ENCODE measurements at places on chromosomes 6 and 20.

DNA sequence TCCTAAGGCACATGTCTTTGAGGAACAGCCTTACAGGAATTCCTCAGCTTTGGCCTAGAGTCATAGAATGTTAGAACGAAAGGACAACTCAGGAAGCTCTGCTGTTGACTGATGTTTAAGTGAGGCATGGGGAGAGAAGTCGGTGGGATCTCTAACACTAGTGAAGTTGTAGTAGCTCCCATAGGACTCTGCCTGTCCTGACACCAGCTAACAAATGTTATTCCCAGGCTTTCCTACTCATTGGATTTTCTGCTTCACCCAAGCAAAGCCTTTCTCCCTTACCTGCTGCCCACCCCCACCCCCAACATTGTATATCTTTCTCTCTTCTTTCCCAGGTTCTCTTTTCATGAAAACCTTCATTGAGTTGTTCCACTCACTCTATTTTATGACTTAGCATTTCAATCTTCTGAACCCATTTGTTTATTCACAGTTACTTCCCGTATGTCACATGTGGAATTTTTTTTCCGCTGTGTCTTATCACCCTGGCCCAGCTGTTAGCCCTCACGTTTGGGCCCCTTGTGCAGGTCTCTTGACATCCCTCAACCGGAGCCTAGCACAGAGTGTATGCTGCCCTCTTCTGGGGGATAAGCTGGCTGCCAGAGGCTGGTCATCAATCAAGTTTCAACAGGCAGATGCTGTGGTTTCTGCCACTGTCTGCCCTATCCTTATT, 39.2 kb upstream of the RNF8 start:
- peak; percentile 8 for DNase-seq

- DNase-seq: no peak
Measured at GRCh38 chr6:13796781-13797180, 17.6 kb downstream of the MCUR1 start.

DNA sequence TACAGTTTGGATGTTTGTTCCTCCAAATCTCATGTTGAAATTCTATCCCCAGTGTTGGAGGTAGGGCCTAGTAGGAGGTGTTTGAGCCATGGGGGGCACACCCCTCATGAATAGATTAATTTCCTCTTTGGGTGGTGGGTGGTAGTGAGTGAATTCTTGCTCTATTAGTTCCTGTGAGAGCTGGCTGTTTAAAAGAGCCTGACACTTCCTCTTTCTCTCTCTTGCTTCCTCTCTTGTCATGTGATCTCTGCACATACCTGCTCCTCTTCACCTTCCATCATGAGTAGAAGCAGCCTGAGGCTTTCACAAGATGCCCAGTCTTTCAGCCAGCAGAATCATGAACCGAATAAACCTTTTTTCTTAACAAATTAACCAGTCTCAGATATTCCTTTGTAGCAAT, 340.2 kb upstream of the CHD6 start:
- no peak for DNase-seq

DNA sequence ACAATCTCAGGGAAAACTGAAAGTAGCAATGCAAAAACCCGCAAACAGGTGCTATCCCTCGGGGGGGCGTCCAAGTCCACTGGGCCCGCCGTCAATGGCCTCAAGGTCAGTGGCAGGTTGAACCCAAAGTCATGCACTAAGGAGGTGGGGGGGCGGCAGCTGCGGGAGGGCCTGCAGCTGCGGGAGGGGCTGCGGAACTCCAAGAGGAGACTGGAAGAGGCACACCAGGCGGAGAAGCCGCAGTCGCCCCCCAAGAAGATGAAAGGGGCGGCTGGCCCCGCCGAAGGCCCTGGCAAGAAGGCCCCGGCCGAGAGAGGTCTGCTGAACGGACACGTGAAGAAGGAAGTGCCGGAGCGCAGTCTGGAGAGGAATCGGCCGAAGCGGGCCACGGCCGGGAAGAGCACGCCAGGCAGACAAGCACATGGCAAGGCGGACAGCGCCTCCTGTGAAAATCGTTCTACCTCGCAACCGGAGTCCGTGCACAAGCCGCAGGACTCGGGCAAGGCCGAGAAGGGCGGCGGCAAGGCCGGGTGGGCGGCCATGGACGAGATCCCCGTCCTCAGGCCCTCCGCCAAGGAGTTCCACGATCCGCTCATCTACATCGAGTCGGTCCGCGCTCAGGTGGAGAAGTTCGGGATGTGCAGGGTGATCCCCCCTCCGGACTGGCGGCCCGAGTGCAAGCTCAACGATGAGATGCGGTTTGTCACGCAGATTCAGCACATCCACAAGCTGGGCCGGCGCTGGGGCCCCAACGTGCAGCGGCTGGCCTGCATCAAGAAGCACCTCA, 166.3 kb downstream of the DTNBP1 start:
- DNase-seq: no peak

- DNase-seq: no peak
Measured at GRCh38 chr6:28353981-28354676, 4.4 kb downstream of the ZKSCAN3 start.

DNA sequence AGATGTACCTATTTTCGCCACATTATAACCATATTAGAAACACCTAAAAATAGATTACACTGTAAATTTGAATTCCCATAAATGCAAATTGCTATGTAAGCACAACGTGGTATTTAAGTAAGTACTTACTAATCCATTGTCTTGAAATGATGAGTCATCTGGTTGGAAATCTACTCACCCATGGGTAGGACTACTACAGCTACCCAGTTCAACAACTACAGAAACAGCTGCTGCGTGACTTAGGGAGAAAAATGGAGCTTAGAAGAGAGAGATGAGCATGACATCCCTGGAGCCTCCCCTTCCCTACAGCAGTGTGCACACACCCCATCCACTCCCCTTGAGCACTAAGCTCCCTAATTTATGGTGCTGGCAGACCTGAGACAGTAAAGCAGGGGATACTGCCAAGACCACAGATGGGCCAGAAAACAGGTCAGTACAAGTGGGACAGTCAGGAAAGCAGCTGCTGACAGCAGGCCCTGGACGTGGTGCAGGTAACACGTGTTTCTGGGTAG, 26.9 kb downstream of the RRAGD start:
- no peak for DNase-seq

GRCh38 chr6:5637714-5638113, 369.0 kb downstream of the NRN1 start:
- no peak for DNase-seq

DNA sequence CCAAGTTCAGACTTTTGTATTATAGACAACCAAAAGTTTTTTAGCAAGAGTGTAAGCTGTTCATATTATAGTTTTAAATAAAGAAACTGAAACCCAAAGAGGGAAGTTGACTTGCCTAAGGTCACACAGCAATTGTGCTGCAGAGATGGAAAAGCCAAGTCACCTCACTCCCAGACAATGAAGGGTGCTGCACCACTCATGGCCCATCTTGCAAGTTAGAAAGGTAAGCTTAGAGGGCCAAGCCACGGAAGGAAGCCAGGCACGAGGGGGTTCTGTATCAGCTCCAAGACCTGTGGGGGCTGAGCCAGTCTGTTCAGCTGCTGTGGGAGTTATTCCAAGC, 860 bp downstream of the DEFB124 start:
- no peak for DNase-seq

- DNase-seq: no peak
Measured at GRCh38 chr20:40565682-40566040, 123.4 kb downstream of the MAFB start.

- no peak for DNase-seq
Measured at GRCh38 chr6:47073125-47074110, 31.3 kb upstream of the ADGRF1 start.

- DNase-seq: peak; percentile 61
Measured at GRCh38 chr6:15479761-15480160, 183.1 kb downstream of the DTNBP1 start.

- DNase-seq: peak; percentile 3
Measured at GRCh38 chr6:134003542-134003951, 48.9 kb downstream of the SLC2A12 start.

- DNase-seq: peak; percentile 44
Measured at GRCh38 chr6:73041051-73041450, 184.2 kb downstream of the KHDC1L start.

GRCh38 chr6:42522942-42523814, 40.7 kb upstream of the UBR2 start:
- no peak for DNase-seq

DNA sequence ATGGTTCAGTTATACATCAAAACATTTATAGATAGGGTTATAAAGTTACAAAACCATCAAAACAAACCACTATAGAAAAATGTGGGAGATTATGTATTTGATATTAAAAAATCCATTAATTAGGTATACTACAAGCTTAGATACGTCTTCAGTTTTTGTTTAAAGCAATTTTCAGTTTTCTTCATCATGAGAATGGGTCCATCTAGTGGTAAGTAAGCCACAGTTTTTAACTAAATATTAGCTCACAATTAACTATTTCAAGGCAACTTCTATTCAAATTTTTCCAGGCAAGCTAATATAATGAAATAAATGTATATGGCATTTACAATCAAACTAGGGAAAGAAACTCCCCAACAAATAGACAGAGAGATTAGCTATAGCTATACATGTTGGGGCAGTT, 44.4 kb downstream of the RNGTT start:
- DNase-seq: no peak

DNA sequence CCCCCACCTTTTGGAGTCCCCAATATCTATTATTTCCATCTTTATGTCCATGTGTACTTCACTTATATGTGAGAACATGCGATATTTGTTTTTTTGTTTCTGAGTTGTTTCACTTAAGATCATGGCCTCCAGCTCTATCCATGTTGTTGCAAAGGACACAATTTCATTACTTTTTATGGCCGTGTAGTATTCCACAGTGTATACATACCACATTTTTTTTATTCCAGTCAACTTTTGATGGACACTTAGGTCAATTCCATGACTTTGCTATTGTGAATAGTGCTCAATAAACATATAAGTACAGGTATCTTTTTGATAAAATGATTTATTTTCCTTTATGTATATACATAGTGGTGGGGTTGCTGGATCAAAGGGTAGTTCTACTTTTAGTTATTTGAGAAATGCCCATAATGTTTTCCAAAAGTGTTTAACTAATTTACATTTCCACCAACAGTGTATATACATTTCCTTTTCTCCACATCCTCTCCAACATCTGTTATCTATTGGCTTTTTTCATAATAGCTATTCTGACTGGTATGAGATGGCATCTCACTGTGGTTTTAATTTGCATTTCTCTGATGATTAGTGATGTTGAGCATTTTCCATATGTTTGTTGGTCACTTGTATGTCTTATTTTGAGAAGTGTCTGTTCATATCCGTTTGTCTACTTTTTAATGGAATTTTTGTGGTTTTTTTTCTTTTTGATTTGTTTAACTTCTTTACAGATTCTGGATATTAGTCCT, 34.0 kb upstream of the COL10A1 start:
- no peak for DNase-seq

- peak; percentile 72 for DNase-seq
Measured at GRCh38 chr6:38501931-38502330, 137.8 kb downstream of the BTBD9 start.

GRCh38 chr6:170366248-170366960, 59.8 kb downstream of the FAM120B start:
- no peak for DNase-seq

GRCh38 chr6:127893541-127893940, 7.3 kb downstream of the THEMIS start:
- no peak for DNase-seq

DNA sequence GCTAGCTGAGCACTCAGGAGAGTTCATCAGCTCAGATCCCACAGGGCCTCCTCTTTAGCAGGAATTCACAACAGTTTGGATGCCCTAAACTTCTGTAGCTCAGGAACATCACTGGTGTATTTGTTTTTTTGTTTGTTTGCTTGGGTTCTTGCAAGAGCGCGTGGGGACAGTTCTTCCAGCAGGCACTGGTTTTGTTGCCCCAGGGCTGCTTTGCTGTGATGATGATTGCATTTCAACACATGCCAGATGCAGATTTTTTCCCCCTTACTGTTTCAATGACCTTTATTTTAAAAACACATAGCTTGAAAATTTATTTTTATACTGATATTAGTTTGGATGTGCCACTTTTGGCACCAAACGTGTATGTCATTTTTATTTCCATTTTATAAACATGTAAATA, 77.1 kb downstream of the DHX35 start:
- DNase-seq: no peak

DNA sequence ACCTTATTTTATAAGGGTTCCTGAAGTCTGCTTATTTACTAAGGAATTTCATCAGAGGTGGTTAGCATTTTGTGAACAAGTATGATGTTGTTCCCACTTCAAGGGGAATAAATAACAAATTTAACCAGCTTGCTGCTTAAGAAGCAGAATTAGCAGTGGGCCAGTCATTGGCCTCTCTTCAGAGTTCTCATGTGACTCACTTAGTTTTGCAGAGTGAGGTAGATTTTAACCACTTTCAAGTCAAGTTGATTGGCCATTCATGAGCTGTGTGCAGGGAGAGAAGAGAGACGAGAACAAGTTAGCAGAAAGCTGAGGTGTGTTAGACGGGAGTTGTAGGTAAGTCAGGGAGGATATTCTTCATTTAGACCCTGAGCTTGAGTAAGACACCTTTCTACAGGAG, 18.1 kb downstream of the TOP1 start:
- no peak for DNase-seq

DNA sequence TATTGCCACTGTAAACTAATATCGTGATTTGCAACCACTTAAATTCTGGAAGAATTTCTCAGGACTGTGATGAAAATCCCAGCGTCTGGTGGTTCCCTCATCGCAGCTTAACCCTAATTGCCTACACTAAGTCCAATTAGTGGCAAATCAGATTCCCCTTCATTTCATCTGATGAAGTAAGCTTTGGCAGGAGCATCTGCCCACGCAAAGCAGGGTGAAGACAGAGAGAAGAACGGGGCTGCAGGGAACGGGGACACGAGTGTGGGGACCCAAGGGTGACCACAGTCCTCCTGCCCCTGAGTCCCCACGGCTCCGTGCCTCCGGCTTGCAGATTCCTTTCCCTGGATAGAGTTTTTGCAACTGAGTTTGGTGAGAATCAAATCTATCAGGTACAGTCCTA, 159.5 kb downstream of the LY86 start:
- DNase-seq: no peak

GRCh38 chr20:10595985-10596384, 77.8 kb downstream of the JAG1 start:
- DNase-seq: no peak

DNA sequence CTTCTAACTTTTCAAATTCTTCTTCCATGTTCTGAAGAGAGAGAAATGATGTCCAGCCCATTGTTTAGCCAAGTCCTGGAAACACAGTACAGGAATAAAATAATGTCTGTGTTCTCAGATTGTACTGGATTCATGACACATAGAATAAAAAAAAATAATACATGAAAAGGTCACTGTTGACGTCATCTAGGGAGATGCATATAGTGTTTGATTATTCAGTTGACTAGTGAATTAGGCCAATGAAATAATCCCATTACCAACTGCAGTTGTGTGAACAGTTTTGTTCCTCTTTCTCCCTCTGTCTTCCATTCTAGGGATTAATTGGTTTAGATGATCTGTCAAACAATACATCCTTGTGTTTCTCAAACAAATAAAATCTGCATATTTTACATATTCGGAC, 222.8 kb downstream of the ALDH8A1 start:
- DNase-seq: no peak

DNA sequence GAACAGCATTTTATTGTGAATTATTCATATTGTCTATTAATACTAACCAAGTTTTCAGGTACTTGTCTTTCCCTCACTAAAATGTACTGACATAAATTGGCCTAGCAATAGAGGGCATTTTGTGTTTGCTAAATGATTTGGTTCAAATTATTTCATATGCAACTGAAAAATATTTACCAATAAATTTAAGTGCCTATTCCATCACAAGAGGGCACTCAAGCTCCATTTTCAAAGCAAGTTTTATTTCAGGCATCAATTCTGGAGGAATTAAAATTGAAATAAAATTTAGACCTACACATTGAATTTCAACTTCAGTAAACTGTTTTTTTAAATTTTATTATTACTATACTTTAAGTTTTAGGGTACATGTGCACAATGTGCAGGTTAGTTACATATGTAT, 114.3 kb upstream of the SYNCRIP start:
- peak; percentile 22 for DNase-seq

GRCh38 chr6:51720327-51720726, 367.1 kb downstream of the PKHD1 start:
- no peak for DNase-seq

All from NCI-H1105 (cell line).